IMR-90 (cell line): ENCODE measurements at places on chromosomes 4 and X. TPM values are rescaled to one million over a fixed set of nuclear protein-coding genes. Genes with fewer than 3 reads are reported as not detected.

The TBC1D19 gene
- 17.6 and 31.4 TPM in 2 replicates for total RNA-seq

The TMEM271 gene
- total RNA-seq = not detected in 2 replicates

DNA sequence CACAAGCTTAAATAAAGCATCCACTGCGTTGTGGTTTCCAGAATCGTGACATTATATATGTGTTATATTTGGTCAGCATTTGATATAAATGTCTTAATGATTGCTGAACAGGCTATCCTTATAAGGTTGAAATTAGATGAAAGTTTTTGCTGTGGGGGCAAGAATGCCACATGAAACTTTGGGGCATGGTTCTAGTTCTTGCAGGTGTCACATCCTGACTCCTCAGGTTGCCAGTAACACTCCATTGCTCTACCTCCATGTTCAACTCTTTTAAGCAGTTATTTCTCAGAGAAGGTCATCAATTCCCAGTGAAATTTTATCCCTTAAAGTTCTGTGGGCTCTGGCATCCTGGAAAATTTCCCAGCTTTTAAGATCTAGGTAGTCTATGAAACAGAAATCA, 33.7 kb downstream of the NFKB1 start:
- H3K4me3 ChIP-seq = no peak overlapping the region
- no peak overlapping the region for H3K27ac ChIP-seq
- peaks cover 3% of the 10 kb centered on the region for H3K4me1 ChIP-seq

DNA sequence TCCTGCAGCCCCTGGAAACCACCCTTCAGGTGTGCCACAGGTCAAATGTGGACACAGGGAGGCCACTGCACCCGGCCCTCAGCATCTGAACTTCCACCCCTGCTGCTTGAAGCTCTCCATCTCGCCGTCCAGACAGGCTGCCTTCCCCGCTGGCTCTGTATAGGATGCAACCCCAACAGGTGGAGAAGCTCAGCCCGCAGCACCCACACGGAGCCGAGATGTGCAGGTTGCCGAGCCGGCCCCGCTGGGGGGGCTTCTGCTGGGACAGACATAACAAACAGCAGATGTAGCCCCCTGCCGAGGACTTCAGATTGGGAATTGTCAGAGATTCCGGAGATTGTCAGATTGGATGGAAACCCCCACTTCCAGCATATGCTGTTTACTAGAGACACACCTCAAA, 20.5 kb downstream of the TMEM187 start:
- no peaks in the 10 kb centered on the region for H3K4me1 ChIP-seq
- H3K36me3 ChIP-seq = no peaks in the 10 kb centered on the region
- DNase-seq = no peak
- H3K27me3 ChIP-seq = no peaks in the 10 kb centered on the region; the same call in 1 of the 2 replicates

The SMIM31 gene
- total RNA-seq = not detected in 2 replicates

DNA sequence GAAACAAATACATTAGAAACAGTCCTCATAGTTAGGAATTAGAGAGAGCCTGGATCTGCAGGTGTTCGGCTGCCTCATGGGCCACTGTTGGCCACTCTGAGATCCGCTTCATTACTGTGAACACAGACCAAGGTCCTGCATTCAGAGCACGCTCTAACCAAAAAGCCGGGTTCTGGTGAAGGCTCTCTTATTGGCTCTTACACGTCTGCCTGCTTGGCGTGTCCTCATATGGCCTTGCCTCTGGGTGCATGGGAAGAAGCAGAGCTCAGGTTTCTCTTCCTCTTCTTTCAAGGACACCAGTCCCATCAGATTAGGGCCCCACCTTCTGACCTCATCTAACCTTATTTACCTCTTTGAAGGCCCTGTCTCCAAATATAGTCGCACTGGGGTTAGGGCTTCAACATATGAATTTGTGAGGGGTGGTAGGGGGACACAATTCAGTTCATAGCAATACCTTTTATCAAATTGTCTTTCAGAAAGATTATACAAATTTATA, 37.1 kb upstream of the ELF2 start:
- no peaks in the 10 kb centered on the region for H3K27me3 ChIP-seq
- H3K27ac ChIP-seq = no peak overlapping the region
- no peaks in the 10 kb centered on the region for H3K36me3 ChIP-seq
- no peak for DNase-seq

The YIPF7 gene
- not detected in 2 replicates for total RNA-seq

DNA sequence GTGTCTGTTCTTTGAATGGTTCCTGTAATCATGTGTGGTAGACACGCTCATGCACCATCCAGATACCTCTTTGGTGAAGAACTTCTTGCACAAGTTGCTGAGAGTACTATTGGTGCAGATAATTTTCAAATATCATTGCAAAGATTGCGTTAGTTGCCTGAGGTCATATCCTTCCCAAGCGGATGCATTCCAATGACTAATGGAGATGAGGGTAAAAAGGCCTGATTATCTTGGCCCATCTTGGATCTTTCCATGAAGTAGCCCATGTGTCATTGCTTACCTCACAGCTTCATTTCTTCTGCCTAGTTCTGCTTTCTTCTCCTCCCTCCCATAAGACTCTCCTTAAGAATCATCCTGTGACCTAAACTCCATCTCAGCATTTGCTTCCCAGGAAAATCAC, 384.9 kb upstream of the CNKSR2 start:
- no peaks in the 10 kb centered on the region for H3K27me3 ChIP-seq
- H3K36me3 ChIP-seq = no peaks in the 10 kb centered on the region
- no peak overlapping the region for H3K27ac ChIP-seq

The EFNB1 gene
- 17.8 and 17.9 TPM in 2 replicates for total RNA-seq

DNA sequence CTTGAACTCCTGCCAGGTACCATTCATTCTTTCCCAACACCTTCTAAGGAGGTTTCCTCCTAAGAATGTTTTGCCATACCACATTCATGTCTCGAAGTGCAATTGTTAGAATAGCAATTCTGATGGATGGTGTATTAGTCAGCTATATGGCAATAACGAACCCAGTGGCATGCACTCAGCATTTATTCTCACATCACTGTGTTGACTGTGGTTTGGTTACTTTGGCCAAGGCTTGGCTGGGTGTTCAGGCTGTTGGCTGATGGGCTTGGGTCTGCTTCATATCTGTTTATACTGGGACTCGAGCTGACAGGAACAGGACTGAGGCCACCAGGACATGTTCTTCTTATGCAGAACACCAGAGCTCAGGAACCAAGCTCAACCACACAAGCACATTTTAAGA, 31.7 kb downstream of the PSAPL1 start:
- no peak overlapping the region for H3K27ac ChIP-seq
- H3K4me1 ChIP-seq = no peaks in the 10 kb centered on the region
- H3K36me3 ChIP-seq = no peaks in the 10 kb centered on the region
- no peak for DNase-seq
- H3K4me3 ChIP-seq = no peak overlapping the region

- H3K27ac ChIP-seq = no peak overlapping the region
- no peaks in the 10 kb centered on the region for H3K36me3 ChIP-seq
- no peak overlapping the region for H3K4me3 ChIP-seq
- DNase-seq = no peak
- no peaks in the 10 kb centered on the region for H3K27me3 ChIP-seq
- peaks cover 2% of the 10 kb centered on the region; the same call in 1 of the 2 replicates for H3K4me1 ChIP-seq
Measured at GRCh38 chr4:158065603-158066002, 107.2 kb downstream of the GASK1B start.

DNA sequence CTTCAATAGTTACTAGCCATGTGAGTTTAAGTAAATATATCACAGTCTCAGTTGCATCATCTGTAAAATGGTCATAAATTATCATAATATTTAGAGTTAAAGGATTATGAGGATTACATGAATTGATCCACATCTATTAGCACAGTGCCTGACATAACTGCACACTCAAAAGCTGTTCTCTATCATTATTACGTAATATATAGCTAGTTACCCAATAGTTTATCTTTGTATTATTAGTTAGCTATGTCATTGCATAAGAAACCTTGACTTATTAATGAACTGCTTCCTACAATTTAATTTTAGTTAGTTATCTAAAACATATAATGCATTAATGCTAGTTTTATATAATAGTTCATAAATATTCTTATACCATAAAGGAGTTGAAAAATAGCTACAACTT, 1076.9 kb upstream of the GRID2 start:
- H3K36me3 ChIP-seq = no peaks in the 10 kb centered on the region
- no peak overlapping the region for H3K27ac ChIP-seq
- DNase-seq = no peak
- no peak overlapping the region for H3K4me3 ChIP-seq
- H3K4me1 ChIP-seq = no peaks in the 10 kb centered on the region

DNA sequence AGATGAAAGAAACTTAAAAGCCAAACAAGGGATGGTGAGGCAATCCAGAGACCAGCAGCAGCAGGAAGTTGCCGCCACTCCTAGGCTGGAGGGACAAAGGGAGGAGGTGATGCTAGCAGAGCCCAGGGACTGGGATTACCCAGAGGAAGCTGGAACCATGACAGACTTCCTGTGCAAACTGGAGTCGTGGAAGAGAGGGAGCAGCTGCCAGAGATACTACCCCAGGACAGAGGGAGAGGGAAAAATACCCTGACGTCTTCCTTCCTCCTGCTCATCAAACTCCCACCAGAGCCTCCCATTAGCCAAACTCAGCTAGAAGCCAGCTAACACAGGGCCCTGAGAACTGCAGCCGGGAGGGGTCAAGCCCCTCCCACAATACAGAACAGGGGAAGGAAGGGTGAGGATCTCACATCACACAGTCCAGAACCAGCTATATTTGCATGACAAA, 101.2 kb upstream of the KLF3 start:
- DNase-seq = peak; percentile 28
- peaks cover 18% of the 10 kb centered on the region for H3K4me1 ChIP-seq
- H3K36me3 ChIP-seq = no peaks in the 10 kb centered on the region
- H3K4me3 ChIP-seq = no peak overlapping the region

- no peaks in the 10 kb centered on the region for H3K27me3 ChIP-seq
- peaks cover 5% of the 10 kb centered on the region; the same call in 1 of the 2 replicates for H3K4me1 ChIP-seq
- H3K4me3 ChIP-seq = no peak overlapping the region
- peaks cover 2% of the 10 kb centered on the region; the same call in 1 of the 2 replicates for H3K36me3 ChIP-seq
Measured at GRCh38 chrX:103360092-103360491, 3.8 kb downstream of the TCEAL9 start.

The TMEM187 gene
- 2.8 and 3.4 TPM in 2 replicates for total RNA-seq

The PF4V1 gene
- total RNA-seq = not detected in 2 replicates

- no peak for DNase-seq
- H3K27me3 ChIP-seq = no peaks in the 10 kb centered on the region
- H3K27ac ChIP-seq = no peak overlapping the region
- no peaks in the 10 kb centered on the region for H3K36me3 ChIP-seq
Measured at GRCh38 chr4:26863512-26863911, 2.9 kb downstream of the STIM2 start.

DNA sequence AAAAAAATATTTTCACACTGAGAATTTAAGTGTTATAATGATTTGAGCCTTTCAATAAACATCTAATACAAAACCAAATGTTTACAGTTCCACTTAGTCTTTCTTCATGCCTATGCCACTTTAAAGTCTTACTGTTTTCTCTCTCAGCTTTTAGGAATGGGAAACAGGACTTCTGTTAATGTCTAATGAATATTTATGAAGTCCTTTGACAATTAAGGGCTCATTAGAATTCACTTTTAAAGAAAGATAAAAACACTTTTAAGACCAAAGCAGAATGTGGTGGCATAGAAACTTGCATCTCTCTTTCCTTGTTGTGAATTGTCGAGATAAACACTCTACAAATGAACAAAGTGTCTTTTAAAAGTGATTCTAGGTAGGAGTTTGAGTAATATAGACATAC, 315.9 kb downstream of the BMPR1B start:
- no peaks in the 10 kb centered on the region for H3K36me3 ChIP-seq
- no peaks in the 10 kb centered on the region for H3K27me3 ChIP-seq
- no peak overlapping the region for H3K27ac ChIP-seq
- no peak for DNase-seq

The SYNPO2 gene
- total RNA-seq = 1.7 and 1.8 TPM in 2 replicates

The FATE1 gene
- not detected in 2 replicates for total RNA-seq

The WAS gene
- not detected in 2 replicates for total RNA-seq

The SUPT20HL1 gene
- total RNA-seq = not detected in 2 replicates

- no peaks in the 10 kb centered on the region for H3K36me3 ChIP-seq
- H3K4me3 ChIP-seq = no peak overlapping the region
Measured at GRCh38 chr4:60809486-60809800, 390.7 kb upstream of the ADGRL3 start.

DNA sequence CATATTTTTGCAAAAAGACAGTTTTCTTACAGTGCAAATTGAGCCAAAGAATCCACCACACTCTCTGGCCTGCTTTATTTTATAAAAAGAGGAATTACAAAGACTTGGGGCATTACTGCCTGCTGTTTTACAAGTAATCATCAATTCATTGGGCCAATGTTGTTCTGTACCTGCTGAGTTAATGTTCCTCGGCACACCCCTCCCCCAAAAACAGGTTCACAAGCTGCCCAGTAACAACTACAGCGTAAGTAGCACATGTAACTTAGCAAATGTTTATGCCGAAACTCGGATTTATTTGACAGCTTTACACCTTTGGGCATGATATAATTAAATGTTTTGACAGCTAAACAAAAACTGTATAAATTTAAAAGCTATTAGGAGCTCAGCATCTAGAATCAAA, 214.6 kb upstream of the MAB21L2 start:
- no peaks in the 10 kb centered on the region for H3K27me3 ChIP-seq
- DNase-seq = no peak
- no peaks in the 10 kb centered on the region for H3K4me1 ChIP-seq

The TMPRSS11D gene
- total RNA-seq = not detected in 2 replicates

The IL2RG gene
- total RNA-seq = not detected in 2 replicates

The GBA3 gene
- not detected in 2 replicates for total RNA-seq

GRCh38 chr4:86449746-86450588, 90.1 kb upstream of the MAPK10 start:
- H3K4me3 ChIP-seq = no peak overlapping the region
- H3K27me3 ChIP-seq = no peaks in the 10 kb centered on the region
- no peaks in the 10 kb centered on the region for H3K36me3 ChIP-seq
- DNase-seq = no peak
- H3K4me1 ChIP-seq = peaks cover 9% of the 10 kb centered on the region

The PLCXD1 gene
- 16.7 and 19.2 TPM in 2 replicates for total RNA-seq

GRCh38 chr4:182309877-182310276, 66.7 kb downstream of the TENM3 start:
- H3K27ac ChIP-seq = no peak overlapping the region
- H3K4me3 ChIP-seq = no peak overlapping the region
- no peak for DNase-seq
- no peaks in the 10 kb centered on the region for H3K27me3 ChIP-seq

The PRRG1 gene
- 11.1 and 16.1 TPM in 2 replicates for total RNA-seq
